HuH-7 (cell line): ENCODE measurements at places on chromosomes 16 and 17.

- no peak for DNase-seq
Observed at GRCh38 chr17:2289878-2290478, 13.6 kb downstream of the SMG6 start.

- no peak for DNase-seq
Observed at GRCh38 chr16:89547291-89547690, 13.2 kb upstream of the RPL13 start.

DNA sequence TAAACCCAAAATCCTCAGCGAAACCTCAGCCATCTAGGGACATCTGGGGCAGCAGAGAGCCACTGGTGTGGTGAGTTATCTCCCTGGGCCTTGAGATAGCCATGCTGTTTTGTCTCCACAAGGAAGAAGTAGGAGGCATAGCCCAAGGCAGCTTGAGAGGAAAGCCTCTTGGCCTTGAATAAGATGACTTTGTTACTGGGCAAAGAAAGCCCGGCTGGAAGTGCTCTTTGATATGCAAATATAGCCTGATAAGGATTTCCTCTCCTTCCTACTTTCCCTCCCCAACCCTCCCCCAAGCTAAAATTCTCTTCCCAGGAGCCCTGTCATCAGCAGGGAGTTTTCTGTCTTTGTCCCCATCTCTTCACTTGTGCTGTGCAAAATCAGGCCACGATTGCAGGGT, 694.4 kb downstream of the MAF start:
- DNase-seq: no peak

- peak; percentile 43 for DNase-seq
Observed at GRCh38 chr17:44200478-44201155, 933 bp upstream of the ATXN7L3 start.

DNA sequence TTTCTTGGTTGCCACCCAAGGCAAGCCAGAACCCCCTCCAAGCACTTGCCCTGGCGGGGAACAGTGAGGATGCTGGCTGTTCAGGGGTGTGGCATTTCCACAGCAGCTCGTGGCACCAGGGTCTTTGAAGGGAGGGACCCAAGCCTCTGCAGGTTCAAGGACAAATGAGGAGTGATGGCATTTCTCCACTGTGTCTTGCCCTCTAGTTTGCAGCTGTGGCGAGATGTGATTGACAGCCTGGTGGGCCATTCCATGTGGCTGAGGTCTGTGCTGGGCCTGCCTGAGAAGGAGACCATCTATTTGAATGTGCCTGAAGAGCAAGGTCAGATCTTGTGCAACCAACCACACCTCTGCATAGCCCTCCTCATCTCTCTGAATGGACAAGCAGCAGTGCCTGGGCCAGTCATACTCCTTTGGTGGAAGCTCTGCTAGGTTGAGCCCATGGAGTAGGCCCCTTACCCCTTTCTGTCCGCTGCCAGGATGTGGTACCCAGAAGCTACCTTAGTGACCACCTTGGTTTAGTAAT, 4.5 kb upstream of the EPN3 start:
- no peak for DNase-seq

DNA sequence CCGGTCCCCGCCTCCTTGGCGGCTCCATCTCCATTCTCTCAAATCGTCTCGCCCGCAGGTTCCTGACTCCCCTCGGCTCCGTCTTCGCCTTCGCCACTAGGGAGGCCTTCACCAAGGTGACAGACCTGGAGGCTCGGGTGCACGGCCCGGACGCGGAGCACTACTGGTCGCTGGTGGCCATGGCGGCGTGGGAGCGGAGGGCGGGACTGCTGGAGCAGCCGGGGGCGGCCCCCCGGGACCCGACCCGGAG, 862 bp downstream of the GLTPD2 start:
- DNase-seq: no peak

DNA sequence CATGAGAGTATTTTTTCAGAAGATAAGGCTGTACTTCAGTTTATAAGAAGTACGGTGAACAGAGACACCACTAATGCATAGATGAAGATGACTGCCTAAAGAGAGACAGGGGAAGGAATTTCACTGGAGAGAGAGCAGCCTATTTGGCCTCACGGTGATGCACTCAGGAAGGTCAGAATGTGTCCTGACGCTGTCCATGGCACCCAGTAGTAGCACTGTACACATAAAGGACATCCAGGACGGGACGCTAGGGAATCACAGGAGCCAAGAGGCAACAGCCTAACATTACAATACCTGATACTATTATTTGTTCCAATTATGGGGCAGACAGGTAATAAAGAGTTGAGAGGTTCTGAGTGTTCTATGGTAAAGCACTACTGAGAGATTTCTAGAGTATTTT, 24.9 kb upstream of the LRRC37A start:
- DNase-seq: no peak

GRCh38 chr16:69858191-69859104, 92.7 kb upstream of the CLEC18A start:
- no peak for DNase-seq

GRCh38 chr16:75541236-75541635, 5.3 kb upstream of the CHST5 start:
- DNase-seq: peak; percentile 71

- DNase-seq: no peak
Observed at GRCh38 chr17:32445971-32446370, 1.7 kb downstream of the PSMD11 start.

DNA sequence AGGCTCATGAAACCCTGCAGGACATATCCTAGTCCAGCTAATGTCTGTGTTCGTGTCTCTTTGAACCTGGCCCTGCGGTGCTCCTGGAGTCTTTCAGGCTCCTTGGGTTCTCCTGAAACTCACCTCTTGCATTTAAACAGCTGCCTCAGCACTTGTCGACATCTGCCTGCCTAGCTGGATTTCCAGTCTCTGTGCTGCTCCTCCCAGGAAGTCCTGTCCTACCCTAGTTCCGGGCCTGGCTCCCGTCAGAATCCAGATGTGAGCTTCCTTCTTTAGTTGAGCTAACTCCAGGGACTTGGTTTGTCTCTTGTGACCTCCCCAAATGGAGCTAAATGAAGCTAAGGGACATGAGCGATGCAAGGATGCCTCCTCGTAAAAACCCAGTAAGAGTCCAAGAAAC, 155.2 kb upstream of the PIRT start:
- DNase-seq: no peak

DNA sequence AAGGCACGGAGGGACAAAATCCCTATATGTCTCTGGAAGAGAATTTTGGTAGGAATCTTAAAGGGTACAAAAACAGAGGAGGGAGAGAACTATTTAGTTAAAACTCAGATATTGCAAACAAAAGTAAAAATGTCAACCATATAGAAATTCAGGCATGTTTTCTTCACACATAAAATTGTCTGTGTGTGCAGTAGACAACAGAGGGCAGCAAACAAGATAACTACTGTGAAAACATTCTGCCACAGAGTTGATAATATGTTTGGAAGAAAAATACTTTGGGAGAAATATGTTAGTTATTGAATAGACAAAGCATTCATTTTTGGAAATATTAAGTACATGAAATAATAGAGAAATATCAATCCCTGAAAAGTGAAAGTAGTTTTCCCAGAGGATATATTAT, 56.2 kb downstream of the SNX11 start:
- no peak for DNase-seq

- DNase-seq: peak; percentile 36
Observed at GRCh38 chr17:30379903-30380381, 1.2 kb downstream of the CPD start.
